ENCODE measurements at places on chromosomes 6 and 20.

DNA sequence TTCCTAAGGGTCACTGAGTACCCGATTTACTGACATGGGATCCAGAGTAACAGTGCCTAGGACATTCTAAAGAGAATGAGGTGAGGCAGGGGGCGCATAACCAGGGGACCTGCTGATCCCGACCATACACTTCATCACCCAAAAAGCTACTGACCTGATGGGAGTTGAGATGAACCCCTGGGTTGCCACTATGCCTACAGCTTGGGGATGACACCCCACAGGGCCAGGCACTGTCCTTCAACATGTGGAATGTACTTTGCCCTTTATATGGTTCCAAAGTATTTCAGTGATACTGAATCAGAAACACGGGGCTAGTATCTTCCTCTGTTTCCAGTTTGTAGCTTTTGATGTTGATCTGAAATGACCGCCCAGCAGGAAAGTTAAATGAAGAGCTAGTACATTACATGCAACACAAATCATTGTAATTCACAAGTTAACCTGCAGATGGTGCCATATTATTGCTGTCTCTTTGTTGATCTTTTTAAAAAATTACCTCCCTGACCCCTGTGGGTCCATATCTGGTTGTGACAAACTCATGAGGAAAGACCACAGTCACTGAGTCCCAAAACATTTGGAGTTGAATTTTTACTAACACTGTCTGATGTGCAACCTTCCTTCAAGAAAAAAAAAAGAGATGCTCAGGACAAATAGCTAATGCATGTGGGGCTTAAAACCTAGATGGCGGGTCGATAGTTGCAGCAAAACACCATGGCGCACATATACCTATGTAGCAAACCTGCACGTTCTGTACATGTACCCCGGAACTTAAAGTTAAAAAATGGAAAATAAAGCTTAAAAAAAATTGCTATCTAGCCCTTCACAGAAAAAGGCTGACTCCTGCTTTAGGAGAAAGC lies 42.7 kb upstream of the GCNT2 start:
- DNase-seq: peak; percentile 84

- DNase-seq: no peak
Measured at GRCh38 chr20:34888468-34888867, 12.1 kb downstream of the ACSS2 start.

- no peak for DNase-seq
Measured at GRCh38 chr6:46323966-46324622, 153.3 kb upstream of the ENPP5 start.

GRCh38 chr20:15703171-15703911 lies 869.9 kb downstream of the KIF16B start:
- DNase-seq: no peak

DNA sequence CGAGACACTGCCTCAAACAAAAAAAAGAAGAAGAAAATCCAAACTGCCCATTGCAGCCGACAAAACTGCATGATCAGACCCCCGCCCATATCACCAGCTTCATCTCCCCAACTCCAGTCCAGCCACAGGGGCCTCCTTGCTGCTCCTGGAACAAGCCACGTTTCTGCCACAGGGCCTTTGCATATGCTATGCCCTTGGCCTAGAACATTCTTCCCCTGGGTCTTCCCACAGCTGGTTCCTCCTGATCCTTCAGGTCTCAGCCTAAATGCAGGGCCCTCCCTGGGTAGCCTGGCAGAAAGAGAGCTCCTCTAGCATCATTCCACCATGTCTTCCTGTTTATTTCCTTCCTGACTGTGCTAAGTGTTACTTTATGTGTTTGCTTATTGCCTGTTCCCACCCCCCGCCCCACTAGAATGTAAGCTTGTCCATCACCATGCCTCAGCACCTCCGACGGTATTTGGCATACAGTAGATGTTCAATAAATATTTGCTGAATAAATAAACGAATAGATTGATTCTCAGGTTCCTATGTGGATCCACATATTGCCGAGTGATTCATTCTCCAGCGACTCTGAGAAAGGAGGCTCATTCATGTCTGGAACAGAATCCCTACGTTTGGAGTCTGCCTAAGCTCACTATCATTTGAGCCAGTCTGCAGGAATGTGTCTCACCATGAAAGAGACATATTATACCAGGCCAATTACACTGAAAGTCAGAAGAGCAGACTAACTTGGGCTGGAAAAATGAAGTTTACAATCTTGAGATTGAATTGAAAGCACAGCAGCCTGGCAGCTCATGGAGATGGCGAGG lies 56.1 kb downstream of the NFATC2 start:
- no peak for DNase-seq

DNA sequence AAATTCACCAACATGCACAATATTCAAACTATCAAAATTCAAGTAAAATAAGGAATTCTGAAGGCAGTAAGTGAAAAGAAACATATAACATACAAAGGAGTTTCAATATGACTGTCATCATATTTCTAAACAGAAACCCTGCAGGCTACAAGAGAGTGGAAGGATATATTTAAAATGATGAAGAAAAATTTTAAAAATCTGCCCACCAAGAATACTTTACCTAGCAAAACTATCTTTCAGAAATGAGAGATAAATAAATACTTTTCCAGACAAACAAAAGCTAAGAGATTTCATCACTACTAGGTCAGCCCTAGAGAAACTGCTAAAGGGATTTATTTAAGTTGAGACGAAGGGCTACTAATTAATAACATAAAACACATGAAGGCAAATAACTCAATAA lies 73.8 kb upstream of the MANEA start:
- DNase-seq: no peak

GRCh38 chr6:108541843-108542759 lies 18.6 kb upstream of the FOXO3 start:
- peak; percentile 76 for DNase-seq

DNA sequence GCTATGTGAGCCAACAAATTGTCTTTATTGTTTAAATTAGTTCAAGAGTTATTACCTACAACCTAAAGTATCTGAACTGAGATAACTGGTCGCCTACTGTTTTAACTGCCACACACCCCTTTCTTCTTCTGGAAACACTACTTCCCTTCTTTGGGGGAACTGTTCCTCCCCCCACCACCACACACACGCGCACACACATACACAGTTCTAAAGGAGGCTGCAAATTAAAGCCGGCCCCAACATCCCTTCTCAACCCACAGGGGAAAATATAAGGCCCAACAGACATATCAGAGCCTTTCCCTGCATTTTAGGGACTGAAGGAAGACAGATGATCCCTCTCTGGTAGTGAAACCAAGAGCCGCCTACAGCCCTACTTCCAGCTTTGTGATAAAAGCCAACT lies 348.0 kb upstream of the JARID2 start:
- peak; percentile 33 for DNase-seq

DNA sequence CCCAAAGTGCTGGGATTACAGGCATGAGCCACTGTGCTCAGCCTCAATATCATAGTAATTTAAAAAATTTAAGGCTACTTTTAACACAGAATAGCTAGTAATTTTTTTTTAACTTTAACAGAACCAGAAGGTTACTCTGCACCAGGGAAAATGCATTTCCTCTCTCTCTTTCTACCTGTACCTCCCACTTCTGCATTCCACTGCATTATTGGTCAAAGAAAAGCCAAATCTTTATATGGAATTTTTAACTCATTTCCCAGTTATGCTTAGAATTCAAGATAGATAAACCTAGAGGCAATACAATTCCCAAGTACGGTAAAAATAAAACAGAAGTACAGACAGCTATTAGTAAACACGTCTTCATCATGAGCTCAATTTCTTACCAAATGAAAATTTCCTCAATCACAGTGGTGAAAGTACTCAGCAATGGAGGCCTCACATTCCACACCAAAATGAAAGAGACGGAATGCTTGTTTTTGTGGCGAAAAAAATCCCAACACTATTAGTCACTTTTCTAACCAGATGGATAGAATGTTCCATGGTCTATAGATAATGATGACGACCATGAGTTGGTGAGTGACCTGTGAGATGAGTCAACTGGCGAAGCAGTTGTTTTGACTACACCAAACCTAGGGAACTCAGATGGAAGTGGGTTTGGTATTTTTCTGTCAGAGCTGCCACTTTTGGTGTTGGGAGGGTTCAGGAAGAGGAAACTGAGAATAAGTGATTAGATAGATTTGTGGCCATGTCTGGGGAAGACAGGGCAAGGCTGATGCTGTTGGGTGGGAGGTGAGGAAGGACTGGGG lies 104.7 kb upstream of the SGK1 start:
- peak; percentile 90 for DNase-seq

- no peak for DNase-seq
Measured at GRCh38 chr6:38833320-38833719, 118.2 kb downstream of the DNAH8 start.

DNA sequence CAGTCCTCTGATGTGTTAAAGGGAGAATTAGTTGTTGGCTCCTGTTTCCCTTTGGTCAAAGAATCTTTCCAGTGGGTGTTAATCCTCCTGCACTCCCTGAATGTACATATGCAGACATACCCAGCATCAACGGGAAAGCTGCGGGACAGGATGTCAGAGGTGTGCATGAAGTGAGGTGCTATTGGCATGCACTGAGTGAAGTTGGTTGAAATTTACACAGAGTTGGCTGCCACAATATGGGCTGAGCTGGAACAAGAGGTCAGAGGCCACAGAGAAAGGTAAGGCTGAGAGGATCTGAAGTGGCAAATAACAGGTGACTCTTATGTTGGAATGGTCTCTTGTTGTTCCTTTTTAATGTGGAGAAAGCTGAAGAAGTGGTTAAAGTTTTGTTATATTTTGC lies 82.7 kb upstream of the AKIRIN2 start:
- no peak for DNase-seq

- DNase-seq: no peak
Measured at GRCh38 chr6:21742238-21742660, 148.7 kb downstream of the SOX4 start.

GRCh38 chr20:52039790-52040189 lies 151.8 kb downstream of the ZFP64 start:
- DNase-seq: no peak

DNA sequence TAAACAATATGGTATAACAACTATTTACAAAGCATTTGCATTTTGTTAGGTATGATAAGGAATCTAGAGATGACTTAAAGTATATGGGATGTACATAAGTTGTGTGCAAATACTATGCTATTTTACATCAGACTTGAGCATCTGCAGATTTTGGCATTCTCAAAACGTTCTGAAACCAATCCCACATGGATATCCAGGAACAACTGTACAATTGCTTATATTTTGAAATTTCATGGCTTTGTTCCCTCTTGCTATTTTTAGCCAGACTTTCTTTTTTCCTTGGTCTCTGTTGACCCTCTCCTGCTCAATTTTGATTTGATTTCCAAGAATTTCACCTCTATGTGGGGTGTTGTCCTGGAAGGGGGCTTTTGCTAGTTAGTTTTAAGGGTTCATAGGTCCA lies 32.9 kb upstream of the UST start:
- no peak for DNase-seq

DNA sequence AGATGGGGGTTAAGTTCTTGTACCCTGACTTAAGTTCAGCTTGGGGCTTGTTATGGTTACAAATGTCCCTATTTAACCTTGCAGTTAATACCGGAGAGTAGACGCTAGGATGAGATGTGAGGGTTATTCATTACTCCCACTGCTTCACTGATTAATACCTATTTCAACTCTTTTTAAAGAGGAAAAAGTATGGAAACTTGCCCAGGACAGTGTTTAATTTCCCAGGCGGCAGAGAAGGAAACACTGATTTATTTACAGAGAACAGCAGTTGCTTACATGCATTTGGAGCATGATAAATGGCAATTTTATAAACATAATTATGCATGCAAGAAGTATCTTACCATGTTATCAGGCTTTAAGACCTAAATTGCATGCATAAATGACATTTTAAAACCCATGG lies 137.7 kb downstream of the RCAN2 start:
- no peak for DNase-seq
